AG04450 (cell line): ENCODE measurements at places on chromosomes 6 and 20.

- no peak for DNase-seq
Observed at GRCh38 chr6:170172392-170172791, 118.5 kb downstream of the DLL1 start.

DNA sequence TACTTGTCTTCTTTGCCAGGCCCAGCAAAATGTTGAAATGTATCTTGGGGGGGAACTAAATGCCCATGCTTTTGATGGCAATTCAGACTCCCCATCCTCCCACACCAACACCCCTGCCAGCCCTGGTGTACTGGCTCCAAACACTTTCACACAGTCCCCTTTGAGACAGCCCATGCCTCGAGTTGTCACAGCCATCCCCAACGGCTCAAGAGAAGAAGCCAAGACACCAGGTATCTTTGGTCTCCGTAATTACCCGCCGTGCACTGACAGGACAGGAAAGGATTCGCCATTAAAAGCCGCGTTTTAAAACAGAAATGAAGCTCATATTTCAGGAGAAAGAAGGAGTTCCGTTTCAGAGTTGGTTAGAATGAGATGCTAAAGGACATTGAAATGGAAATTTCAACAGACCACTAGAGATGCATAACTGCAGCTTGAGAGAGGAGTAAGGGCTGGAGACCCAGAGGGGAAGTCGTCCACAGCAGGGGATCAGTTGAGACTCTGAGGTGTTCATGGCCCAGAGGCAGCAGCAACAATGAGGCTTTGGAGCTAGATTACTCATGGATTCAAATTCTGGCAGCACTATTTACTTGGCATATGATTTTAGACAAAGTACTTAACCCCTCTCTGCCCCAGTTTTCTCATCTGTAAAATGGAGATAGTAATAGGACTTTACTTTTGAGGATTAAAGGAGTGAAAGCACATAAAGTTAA, 63.5 kb upstream of the ADGRF1 start:
- no peak for DNase-seq

- DNase-seq = no peak
Observed at GRCh38 chr6:51322505-51322904, 503.8 kb downstream of the TFAP2B start.

GRCh38 chr6:161686655-161687054, 412.8 kb upstream of the AGPAT4 start:
- DNase-seq = no peak

GRCh38 chr6:106637717-106638341, 8.5 kb downstream of the QRSL1 start:
- no peak for DNase-seq

- no peak for DNase-seq
Observed at GRCh38 chr6:16656451-16656850, 104.8 kb downstream of the ATXN1 start.

- peak; percentile 11 for DNase-seq
Observed at GRCh38 chr6:20126789-20127653, 85.2 kb downstream of the MBOAT1 start.

DNA sequence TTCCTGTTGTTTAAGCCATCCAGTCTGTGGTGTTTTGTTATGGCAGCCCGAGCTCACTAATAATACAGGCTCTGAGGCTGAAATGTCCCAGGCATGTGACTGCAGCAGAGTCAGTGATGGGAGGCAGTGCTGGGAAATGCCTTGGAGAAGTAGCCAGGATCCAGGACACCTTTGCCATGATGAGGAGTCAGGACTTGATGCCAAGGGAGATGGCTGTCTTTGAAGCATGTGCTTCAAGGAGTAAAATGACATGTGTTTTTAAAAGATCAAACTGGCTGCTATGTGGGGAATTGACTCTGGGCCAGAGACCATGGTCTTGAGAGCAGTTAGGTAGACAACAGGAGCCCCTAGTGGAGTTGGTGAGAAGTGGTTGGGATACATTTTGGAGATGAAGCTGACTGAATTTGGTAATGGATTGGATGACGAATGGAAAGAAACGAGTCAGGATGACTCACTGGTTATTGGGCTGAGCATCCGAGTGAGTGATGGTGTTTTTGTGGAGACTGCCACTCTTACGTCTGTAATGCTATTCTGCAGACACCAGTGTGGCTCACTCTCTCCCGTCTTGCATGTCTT, 322.2 kb downstream of the PLCB1 start:
- peak; percentile 71 for DNase-seq

DNA sequence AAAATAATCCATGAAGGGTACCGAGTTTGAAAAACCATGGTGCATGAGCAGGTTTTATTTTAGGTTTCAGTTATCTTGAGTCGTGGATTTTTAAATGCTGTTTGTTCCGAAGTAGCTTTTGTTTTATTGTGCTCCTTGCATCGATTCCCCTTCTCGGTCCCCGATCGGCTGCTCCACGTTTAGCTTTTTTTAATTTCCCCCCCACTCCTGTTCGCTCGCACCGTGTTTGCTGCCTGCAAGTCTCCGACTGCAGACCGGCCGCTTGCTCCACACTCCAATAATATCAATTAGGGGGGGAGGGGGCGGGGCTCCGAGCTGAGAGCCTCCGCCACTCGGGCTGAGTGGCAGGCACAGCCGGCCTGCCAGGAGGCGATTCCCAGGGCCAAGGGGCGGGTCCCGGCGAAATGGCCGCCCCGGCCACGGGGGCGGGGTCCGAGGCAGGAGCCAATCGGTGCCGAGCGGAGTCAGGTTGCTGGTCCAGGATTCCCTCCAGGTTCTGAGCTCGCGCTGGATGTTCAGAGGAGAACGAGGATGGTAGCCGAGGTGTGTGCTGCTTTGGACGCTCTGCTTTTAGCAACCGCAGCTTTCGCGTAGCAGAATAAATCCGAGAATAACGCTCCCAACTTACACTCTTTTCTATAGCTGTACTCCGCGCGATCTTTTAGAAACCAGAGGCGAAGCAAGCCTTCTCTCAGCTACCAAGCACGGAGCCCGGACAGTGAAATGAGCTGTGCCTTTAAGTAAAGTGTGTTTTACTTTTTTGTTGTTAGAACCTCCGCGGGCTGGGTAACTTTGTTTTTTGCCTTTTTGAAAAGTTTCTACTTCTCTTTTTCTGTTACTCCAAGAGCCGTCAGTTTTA, at the start of gene EPHA7:
Gene EPHA7 (minus strand): TSS at position 256 of the 859 bp plus-strand sequence. CDS start 218 bp downstream, at position 38.
- peak; percentile 8 for DNase-seq

GRCh38 chr6:34462551-34462971, 3.3 kb upstream of the PACSIN1 start:
- DNase-seq = no peak

GRCh38 chr20:46353500-46354206, 45.4 kb upstream of the CDH22 start:
- no peak for DNase-seq

DNA sequence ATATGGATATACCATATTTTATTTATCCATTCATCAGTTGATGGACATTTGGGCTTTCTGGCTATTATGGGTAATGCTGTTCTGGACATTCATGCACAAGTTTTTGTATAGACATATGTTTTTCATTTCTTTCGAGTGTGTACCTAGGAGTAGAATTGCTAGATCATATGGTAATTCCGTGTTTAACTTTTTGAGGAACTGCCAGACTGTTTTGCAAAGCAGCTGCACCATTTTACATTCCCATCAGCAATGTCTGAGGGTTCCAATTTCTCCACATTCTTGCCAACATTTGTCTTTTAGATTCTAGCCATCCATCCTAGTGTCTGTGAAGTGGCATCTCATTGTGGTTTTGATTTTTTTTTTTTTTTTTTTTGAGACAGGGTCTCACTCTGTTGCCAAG, 20.8 kb downstream of the SRC start:
- DNase-seq = no peak

DNA sequence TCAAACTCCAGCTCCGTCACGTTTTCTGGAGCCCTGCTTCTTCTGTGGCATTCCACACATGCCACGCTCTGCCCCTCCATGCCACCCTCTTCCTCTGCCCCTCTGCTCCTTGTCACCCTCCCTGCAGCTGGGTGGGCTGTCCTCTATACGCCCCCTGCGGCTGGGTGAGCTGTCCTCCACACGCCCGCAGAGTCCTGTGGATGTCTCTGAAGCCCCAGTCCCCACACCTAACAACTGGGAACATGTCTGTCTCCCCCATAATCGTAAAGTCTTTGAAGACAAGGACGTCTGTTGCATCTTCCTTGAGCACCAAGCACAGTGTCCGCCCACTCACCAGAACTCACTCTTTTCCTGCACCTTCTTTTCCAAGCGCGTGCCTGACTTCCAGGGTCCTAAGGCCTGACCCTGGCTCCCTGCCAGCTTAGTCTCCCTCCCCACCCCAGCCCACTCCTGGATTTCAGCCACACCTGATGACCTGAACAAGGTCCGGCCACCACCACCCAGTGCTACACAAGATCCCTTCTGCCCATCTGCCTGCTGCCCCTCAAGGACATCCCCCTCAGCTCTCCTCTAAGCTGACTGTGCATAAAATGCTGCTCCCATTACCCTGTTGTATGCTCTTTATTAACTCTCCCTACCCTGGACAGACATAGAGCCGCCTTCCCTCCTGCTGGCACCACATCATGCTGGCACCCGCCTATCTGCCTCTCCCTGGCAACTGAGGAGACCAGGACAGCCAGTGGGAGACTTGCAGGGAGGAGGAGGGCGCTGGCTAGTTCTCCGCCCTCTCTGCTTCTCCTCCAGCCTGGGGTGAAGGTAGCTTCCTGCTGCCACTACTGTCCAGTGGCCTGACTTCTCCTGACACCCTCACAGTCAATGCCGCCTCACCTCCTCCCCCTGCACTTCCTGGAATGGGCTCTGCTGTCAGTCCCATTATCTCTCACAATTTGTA, 10.7 kb upstream of the PRR18 start:
- no peak for DNase-seq

- no peak for DNase-seq
Observed at GRCh38 chr6:143179096-143179495, 118.4 kb downstream of the AIG1 start.

DNA sequence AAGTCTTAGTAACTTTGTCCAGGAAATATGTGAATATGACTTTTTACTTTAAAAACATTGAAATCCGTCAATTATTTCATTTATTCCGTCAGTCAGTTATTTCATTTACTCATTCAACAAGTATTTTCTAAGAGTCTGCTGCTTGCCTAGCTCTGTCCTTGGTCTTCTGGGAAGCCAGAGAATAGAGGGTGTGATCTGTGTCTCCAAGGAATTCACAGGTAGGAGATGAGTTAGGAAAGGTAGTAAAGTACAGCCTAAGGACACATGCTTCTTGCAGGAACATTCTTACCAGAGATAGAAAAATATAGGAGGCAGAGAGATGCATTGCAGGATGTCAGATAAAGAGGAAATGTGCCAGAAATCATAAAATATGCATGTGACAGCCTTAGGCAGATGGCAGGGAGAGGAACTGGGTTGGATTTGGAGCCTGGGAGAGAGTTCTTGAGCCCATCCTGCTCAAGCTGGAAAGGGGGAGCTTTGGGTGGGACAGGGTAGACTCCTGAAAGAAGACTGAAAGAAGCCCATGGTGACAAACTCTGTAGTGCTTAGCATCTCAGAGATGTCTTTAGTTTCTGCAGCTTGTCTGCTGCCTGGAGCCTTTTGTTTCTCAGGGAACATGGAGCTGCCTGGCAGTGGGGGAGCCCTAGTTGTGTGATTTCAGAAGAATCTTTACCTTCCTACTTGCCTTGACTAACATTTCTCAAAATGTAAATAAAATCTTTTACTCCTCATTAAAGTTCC, 3.5 kb downstream of the SH3BGRL2 start:
- DNase-seq = no peak

- DNase-seq = no peak
Observed at GRCh38 chr6:72238021-72238420, 351.7 kb downstream of the RIMS1 start.

DNA sequence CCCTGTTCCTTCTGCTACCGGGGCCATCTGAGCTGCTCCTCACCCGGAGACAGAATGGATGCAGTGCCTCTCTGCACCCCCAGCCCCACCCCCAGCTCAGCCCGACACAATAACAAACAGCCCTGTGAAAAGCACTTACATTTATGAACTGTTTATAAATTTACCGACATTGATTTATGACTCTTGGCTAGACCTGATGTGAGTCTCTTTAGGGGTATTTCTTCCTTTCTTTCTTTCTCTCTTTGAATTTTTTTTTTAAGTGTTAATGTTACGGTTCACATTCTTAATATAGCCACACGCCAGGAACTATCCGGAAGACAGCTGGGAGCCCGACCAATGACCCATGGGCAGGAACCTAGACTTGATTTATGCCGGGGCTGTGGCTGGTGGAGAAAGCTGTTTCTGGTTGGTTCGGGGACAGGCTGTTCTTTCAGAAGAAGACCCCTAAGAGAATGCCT, 266.3 kb downstream of the CDC5L start:
- no peak for DNase-seq

DNA sequence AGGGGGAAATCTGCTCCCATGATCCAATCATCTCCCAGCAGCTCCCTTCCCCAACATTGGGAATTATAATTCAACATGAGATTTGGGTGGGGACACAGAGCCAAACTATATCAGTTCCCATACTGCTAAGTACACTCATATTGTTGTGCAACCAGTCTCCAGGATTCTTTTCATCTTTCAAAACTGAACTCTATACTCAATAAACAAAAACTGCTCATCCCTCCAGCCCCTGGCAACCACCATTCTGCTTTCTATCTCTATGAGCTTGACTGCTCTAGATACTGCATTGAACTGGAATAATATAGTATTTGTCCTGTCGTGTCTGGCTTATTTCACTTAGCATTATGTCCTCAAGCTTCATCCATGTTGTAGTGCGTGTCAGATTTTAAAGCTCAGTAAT, 42.9 kb downstream of the STX11 start:
- no peak for DNase-seq

DNA sequence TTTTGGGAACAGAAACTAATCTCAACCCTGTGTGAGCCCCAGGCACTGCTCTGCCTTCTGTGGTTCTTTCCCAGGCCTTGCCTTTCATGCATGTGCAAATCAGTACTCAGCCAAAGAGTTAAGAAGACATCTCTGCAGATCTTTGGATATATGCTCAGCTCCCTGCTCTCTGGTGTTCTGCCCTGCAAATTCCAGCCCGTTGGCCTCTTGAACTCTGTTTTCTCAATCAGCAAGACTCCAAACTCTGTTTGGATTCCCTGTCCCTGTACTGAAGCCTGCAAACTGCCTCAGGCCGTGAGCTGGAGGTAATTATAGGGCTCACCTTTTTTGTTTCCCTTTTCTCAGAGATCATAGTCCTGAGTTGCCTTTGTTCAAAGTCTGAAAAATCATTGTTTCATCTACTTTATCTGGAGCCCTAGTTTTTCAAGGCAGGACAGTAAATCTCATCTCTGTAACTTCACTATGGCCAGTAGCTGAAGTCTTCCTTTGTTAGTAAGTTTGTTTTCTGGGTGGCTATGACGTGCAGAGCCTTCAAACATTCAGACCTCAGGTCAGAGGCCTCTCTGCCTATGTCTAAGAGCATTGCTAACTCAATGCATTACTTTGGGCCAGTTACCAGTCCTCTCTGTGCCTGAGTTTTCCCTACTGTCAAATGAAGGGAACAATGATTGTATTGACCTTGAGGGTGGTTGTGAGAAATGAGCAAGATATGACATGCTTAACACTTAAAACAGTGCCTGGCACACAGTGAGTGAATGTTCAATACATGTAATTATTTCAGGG, 15.9 kb upstream of the MDFI start:
- no peak for DNase-seq

GRCh38 chr6:74312081-74312480, 616.1 kb downstream of the CD109 start:
- DNase-seq = no peak

GRCh38 chr6:3757241-3757641, 5.7 kb upstream of the PXDC1 start:
- no peak for DNase-seq
